ENCODE measurements at places on chromosomes 4 and X. TPM values are rescaled to one million over a fixed set of nuclear protein-coding genes. Genes with fewer than 3 reads are reported as not detected.

GRCh38 chrX:103467156-103467555 is 52.1 kb downstream of the RAB40A start:
- H3K27me3 ChIP-seq = no peaks in the 10 kb centered on the region
- no peak overlapping the region for H3K4me3 ChIP-seq
- no peaks in the 10 kb centered on the region for H3K36me3 ChIP-seq
- no peak for DNase-seq

The TMEM128 gene
- polyA plus RNA-seq = 29.7 TPM

The HSFX3 gene
- not detected for polyA plus RNA-seq

DNA sequence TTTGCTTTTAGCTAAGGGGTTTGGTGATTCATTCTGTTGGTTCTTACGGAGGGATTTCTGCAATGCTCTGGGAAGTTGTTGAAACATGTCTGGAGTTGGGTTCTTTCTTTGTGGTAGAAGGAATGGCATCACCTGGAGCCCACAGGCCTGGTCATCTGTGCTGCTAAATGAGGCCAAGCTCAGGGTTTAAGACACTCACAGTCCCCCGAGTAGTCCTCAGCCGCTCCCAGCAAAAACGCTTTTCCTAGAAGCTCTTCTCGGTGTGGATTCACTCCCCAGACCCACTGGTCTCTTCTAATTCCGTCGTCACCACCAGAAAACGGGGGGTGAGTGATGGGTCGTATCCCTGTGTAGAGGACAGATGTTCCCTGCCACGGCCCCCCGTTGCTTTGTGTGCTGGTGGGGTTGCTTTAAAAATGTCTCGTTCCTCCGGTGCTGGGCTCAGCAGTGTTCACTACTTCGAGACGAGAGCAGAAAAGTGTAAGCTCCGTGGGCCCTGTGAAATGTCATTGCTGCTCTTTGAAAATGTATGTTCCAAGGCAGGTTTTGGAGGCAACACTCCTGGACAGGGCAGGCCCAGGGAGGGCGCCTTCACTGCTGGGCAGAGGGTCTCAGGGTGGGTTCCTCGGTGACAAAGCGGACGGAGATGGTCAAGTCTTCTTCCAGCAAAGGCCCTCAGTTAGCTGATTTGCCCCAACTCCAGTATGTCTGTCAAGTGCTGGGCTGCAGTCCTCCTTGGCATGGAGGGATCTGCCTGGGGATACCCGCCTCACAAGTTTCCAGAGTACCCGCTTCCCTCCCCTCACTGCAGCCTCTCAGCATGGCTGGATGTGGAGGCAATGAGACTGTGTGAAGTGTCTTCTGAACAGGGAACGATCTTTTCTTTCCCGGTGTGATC is 37.3 kb downstream of the PSAPL1 start:
- H3K27me3 ChIP-seq = no peaks in the 10 kb centered on the region
- H3K27ac ChIP-seq = no peak overlapping the region
- H3K4me1 ChIP-seq = no peaks in the 10 kb centered on the region
- H3K36me3 ChIP-seq = no peaks in the 10 kb centered on the region

The FRAS1 gene
- polyA plus RNA-seq = not detected
